ENCODE measurements at places on chromosomes 7 and 10.

GRCh38 chr7:128729494-128729893, 9.7 kb upstream of the CALU start:
- no peak for DNase-seq

DNA sequence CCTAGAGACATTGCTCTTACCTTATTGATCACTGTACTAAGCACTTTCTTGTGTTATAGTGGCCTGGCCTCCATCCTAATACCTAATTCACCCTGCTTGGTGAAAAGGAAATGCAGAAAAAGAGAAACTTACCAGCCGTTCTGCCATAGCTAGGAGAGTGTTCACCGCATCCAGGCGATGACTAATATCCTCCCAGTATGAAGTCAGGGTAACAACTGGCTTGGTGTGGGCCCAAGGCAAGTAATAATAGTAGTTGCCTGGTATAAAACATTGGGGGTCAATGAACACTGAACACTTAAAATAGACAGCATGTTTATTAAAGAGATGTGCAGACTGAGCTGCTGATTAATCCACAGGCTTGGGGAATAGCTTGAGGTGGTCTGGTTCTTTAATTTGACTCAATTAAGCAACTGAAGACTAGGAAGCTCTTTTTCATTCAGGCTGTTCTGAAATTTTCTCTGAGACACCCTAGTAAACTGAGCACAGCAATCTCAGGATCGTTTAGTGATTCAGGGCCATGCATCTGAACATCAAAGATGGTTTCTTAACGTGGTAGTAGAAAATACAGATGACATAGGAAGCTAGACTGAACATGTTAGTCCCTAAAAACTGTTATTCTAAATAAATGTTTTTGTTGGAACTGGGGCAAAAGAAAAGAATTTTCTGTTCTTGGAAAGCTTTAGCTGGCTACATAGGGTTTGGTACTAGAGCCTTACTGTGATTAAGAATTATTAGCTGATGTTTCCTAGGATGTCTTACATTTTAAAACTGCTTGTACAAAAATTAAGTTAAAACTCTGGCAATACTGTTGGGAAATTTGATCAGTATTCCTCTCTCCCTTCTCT, 102.2 kb downstream of the MYOF start:
- DNase-seq: no peak

- DNase-seq: no peak
Observed at GRCh38 chr7:157963526-157963925, 624.1 kb downstream of the PTPRN2 start.

DNA sequence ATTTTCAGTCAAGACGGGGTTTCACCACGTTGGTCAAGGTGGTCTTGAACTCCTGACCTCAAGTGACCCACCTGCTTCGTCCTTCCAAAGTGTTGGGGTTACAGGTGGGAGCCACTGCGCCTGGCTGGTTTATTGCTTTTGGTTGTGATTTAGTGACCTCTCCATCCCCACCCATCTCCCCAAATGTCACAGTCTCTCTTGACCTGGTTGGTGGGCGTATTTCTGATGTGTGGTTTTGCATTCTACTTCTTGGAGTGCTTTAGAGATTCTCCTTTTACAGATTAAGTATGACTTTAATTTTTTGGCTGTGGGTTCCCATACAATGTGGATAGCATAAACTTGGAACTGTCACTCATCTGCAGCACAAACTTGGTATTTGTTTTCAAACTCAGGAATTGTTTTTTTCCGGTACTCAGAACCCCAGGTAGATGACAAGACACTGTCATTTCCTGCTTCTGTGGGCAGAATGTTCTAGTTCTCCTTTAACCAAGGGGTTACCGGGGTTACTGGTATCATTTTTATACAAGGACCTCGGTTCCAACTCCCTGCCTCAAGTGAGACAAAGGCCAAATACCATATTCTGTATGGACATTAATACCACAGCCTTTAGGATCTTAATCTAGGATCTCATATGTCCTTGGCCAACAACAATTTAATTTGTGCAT, 50.5 kb downstream of the MRC1 start:
- no peak for DNase-seq

GRCh38 chr7:72538147-72538546, 126.0 kb upstream of the CALN1 start:
- no peak for DNase-seq

GRCh38 chr10:132303361-132304115, 4.2 kb downstream of the STK32C start:
- DNase-seq: peak; percentile 47

DNA sequence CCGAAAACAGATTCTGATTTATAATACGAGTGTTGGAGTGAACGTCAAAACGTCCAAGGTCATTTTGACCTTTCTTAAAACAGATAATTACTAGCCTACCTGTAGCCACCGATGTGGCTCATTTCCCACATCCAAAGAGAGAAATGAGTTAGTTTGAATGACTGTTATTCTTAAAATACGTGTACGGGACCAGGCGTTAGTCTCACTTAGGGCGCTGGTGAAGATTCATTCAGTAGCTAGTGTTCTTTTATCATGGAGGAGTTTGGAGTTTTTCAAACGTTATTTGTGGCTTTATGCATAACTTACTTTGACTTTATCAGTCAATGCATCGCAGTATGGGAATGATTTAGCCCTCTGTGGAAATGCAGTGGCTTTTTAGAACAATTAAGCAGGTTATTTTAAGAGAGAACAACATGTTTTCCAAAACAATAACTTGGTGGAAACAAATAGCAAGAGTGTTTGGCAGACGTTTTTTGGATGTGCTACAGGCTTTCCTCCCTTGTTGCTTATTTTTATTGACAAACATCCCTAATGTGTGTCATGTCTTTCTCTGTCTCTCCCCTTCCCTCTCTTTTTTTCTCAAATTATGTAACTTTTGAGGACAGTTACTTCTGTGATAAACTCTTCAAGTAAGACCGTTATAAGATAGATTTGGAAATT, 1.6 kb downstream of the BICC1 start:
- no peak for DNase-seq

- no peak for DNase-seq
Observed at GRCh38 chr10:27440478-27440877, 63.6 kb upstream of the RAB18 start.

GRCh38 chr7:12067156-12067831, 143.8 kb upstream of the TMEM106B start:
- DNase-seq: no peak

DNA sequence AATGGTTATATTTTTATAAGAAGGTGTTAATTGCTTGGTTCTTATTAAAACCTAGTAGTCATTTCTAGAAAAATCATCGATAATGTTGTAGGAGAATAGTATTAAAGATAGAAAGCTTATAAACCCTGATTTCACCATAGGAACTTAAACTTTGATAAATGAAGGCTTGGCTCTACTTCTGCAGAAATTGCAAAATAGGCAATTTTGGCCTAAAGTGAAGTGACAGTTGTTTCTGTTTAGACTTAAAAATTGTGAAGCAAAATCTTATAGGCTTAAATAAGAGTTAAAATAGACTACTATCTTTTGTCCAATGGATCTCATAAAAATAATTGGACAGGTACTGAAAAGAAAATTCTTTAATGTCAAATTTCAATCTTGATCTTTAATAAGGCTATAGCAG, 321.6 kb upstream of the FZD8 start:
- DNase-seq: no peak

- no peak for DNase-seq
Observed at GRCh38 chr7:109821156-109821555, 1251.5 kb downstream of the DNAJB9 start.

- DNase-seq: no peak
Observed at GRCh38 chr7:143497008-143497795, 19.5 kb downstream of the TAS2R41 start.

GRCh38 chr10:58791137-58791536, 278.5 kb downstream of the BICC1 start:
- no peak for DNase-seq

- no peak for DNase-seq
Observed at GRCh38 chr7:149459540-149460452, 1.1 kb downstream of the ZNF777 start.

GRCh38 chr10:12846718-12847117, 154.8 kb downstream of the CCDC3 start:
- no peak for DNase-seq

GRCh38 chr7:21671859-21672258, 129.0 kb downstream of the DNAH11 start:
- DNase-seq: no peak

DNA sequence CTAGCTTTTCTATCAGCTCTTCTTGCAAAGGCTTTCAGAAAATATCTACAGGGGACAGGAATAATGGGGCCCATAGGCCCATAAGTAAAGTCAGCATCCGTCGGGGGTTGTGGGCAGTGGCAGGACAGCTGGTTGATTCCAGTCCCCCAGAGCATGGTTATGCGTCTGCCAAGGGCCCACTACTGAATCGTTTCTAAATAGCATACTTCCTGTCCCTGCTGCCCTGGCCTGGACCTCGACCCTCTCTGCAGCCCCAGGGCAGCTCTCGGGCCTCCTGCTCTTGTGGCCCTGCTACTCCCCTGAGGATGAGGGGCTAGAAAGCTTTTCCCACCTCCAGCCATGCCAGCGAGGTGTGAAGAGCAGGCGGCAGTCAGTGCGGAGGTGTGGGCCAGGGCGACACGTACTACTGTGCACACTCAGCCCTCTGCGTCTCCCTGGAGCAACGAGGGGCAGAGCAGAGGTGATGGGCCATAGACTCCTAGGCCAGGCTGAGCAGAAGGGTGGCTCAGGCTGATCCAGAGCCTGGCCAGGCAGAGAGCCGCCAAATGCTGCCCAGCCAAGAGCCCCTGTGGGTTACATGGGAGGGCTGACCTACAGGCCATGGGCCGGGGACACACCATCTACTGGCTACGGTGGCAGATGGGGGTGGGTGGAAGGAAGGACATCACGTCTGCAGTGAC, 4.7 kb upstream of the OPN4 start:
- DNase-seq: peak; percentile 62

DNA sequence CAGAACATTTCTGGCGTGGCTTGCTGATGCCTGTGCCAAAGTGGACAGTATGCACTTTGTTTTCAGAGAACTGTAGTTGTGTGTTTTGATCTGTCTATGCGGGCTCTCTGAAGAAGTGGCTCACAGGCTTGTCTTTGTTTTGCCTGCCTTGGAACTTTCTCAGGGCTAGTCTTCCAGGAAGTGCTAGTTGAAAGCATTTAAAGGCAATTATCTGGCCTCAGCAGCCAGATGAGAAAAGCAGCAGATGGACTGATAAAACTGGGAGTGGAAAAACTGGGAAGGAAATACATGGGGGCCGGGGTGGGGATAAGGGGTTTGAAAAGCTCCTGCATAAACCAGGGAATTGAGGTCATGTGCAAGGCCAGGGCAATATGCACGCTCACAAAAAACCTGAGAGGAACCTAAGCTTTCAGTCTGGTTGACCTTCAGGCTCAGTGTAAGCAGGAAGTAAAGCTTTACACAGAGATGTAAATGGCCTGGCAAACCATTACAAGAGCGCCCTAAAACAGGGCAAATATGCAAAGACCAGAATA, 94.5 kb downstream of the ZNF33B start:
- no peak for DNase-seq

- no peak for DNase-seq
Observed at GRCh38 chr7:133837224-133837623, 289.9 kb upstream of the LRGUK start.

DNA sequence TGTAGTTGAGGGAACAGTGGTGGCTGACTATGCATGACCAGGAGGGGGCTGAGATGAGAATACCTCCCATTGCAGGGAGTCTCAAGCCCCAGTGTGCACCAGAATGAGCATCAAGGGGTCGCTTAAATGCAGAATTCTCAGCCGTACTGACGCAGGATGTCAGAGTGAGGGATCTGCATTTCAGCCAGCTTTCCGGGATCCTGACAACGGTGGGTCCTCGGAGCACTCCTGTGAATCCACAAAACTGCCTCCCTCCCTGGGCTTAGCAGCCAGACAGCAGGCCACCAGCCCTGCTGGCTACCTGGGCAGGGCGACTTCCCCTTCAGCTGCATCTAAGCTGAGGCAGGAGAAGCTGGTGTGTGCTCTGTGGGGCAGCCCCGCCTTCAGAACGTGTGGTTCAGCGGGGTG, 21.8 kb upstream of the LOXL4 start:
- no peak for DNase-seq

DNA sequence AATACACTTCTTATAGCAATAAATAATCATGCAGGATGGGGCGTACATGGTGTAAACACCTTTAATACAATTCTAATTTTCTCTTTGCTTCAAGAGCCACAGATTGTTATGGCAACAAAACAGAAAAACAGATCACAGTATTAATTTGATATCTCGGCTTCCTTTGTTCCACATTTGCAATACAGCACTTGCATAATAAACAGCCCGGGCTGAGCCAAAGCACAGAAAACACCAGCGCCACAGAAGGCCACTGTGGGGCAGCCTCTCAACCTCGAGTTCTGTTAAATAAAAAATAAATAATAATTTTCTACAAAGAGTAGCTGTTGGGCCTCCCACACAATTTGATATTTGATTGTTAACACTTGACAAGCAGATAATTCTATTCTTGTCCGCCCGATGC, 255.9 kb downstream of the USP6NL start:
- DNase-seq: no peak

DNA sequence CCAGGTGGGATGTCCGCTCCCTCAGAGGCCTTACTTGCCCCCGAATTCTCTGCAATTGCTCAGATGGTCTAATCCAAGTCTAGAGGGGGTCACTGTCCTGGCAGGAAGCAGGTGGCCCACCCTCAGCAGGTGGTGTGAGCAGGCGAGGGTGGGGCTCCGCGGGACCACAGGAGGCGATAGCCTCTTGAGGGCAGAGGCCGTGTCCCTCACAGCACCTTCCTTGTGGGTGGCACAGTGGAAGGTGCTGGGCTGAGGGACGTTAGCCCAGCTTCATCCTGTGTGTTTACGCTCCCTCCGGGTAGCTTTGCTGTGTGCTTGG, 38.3 kb upstream of the INPP5A start:
- DNase-seq: peak; percentile 41

GRCh38 chr7:25158966-25159365, 33.9 kb upstream of the CYCS start:
- DNase-seq: no peak

DNA sequence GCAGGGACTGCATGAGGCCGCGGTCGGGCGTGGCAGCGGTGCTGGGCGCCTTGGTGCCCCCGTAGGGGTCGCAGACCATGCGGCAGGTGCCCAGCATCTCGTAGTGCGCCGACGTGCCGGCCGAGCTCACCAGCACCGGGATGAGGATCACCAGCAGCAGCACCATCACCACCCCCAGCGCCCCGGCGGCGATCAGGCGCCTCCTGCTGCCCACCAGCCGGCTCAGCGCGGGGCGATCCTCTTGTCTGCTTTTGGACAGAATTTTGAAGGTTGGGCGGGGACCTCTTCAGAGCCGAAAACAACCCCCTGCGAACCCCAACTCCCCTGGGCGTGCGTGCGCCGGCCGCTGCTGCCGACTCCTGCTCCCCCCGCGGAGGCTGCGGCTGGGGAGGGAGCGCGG, 779 bp downstream of the C1QL3 start:
- no peak for DNase-seq

DNA sequence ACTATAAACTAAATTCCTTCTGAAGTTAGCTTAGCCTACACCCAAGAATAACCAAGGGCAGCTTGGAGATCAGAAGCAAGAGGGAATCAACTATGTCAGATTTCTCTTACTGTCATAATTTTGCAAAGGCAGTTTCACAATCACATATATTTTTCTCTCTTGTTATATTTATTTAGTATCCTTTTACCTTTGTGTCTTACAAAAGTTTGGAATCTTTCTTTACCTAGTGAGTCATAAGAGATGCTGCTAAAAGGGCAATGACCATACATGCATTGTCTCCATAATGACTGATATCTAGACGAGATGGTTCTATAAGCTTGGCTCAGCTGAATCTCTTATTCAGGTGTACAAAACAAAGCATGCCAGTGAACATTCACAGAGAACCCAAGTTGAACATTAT, 61.1 kb downstream of the PPP1R17 start:
- no peak for DNase-seq

- no peak for DNase-seq
Observed at GRCh38 chr10:131889755-131890154, 11.1 kb upstream of the PPP2R2D start.
